ENCODE measurements at places on chromosomes 4 and X. TPM values are rescaled to one million over a fixed set of nuclear protein-coding genes. Genes with fewer than 3 reads are reported as not detected.
A peak's percentile ranks its signal among the peaks of the same experiment; 100 is the strongest.

The USP51 gene
- 1.2 TPM for total RNA-seq

The MMRN1 gene
- total RNA-seq: not detected

GRCh38 chrX:138011468-138011867 is 445.5 kb downstream of the ZIC3 start:
- no peak for DNase-seq

The HUWE1 gene
- 222 TPM for total RNA-seq

DNA sequence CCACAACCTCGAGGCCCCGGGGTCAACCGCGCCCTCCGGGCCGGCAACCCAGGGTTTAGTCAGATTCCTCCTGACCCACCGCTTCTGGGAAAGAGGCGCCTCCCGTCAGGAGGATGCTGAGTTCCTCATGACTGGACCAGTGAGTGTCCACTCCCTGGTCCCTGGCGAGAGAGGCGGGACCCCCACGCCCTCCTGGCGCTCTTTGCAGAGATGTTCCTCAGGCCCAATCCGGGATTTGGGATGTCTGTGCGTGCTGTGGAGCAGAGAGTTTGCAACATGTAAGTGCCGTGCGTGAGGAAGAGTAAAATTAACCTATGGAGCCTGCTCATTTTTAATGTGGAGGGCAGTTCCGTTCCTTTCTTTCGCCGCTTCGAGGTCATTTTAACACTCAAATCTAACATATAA is 824 bp upstream of the UGDH start:
- no peak for DNase-seq

DNA sequence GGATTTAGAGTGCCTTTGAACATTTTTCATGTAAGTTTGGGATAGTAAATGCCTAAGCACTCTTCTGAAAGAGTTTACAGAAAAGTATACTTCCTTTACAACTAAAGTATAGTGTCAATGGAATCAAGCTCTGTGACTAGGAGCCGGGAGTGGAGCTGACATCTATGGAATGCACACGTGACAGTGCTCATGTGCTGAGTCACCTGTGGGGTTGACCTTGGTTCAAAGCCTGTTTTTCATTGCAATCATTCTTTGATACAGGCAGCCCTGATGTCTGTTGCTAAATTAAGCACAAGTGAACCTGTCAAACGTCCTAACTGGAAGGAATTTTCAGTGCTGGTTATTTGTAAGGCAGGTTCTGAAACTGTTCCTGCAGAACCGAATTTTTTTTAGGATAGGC is 82.5 kb downstream of the GPAT3 start:
- peak; percentile 56 for DNase-seq

The JAKMIP1 gene
- total RNA-seq: not detected

The FAM133A gene
- not detected for total RNA-seq

The KLHL4 gene
- total RNA-seq: not detected

DNA sequence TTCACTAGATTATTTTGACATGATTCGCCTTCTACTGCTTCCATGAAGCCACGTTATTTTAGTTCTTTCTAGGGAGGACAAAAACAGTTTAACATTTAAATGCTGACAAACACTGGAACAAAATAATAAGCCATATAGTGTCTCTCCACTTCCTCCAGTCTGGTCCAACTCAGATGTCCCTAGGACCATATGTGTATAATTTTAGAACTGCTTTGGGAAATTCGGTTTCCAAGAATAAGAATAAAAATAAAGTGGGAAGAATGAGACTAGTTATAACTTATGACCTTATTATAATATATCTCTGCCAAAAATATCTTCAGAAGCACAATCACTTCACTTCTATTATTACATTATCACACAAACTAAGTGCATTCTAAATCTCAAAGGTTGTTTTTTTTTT is 164.4 kb upstream of the POF1B start:
- DNase-seq: no peak

DNA sequence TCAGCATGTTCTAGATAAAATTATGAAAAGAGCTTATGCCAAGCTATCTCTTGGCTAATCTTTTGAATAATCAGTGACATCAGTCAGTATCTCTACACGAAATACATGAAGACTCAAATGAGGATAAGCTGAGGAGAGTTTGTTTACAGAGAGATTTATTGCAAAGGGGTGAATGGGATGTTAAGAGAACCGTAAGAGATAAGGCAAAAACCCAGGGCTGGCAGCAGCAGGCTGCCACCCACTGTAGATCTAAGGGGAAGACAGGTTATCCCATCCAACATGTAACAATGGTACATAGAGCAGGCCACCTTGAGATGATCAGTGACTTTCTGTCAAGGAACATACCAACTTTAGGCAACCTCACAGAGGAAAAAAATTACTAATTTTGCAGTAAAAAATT is 432.1 kb upstream of the NR3C2 start:
- no peak for DNase-seq

The CT45A10 gene
- not detected for total RNA-seq
